ENCODE measurements at places on chromosomes 12 and 14.

DNA sequence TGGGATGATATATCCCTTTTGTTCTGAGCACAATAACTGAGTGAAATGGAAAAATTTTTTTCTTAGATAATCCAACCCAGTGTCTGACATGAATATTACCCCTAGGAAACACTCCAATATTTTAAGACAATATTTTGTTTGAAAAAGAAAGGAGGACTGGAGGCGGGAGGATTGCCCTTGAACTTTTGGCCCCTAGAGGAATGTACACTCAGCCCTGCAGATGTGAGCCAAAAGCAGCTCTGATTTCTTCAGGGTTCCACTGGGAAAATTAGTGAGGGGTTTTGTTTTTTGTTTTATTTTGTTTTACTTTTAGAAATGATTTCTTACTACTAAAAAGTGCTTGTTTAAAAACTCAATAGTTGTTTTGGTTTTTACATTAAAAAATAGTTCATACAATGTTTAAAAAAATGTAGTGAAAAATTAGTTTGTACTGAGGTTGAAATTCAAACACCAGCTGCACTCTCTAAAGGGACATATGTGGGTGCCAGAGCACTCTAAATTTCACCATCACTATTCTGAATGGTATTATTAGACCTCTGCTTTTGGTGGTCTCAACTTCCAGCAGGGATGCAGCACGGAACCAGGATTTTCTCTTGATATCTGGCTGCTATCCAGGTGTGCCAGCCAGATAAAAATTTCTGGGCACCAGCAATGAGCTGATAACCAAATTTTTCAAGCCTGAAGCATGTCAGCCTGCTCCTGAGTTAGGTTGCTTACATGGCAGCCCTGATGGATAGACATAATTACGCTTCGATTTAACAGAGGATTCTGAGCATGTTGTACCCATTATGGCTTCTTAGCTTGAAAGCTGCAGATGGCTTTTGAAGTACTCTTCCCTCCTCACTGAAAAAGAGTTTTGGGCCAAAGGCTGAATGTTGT lies 141.9 kb downstream of the ANO6 start:
- no peak for DNase-seq

DNA sequence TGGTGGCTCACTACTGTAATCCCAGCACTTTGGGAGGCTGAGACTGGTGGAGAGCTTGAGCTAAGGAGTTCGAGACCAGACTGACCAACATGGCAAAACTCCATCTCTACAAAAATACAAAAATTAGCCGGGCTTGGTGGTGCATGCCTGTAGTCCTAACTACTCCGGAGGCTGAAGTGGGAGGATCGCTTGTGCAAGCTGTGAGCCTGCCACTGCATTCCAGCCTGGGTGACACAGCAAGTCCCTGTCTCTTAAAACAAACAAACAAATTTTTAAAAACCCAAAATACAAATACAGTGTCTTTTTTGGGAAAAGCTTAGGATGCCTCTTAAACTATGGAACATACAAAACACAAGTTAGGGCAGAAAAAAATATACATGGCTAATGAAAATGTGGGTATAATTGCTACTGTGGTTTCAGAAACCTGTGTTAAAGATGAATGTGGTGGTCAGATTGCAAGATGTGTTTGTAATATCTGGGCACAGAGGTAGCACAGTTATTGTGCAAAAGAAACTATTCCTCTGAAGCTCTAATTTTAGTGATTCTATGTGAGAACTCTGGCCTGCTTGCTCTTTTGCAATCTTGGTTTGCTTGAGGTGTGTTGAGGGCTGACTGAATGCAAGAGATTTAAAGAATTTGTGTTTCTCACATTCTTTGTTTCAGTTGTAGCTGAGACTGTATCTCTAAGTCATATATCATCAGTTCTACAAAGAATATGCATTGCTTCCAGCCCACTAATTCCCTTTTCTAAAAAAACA lies 3.9 kb upstream of the HSPA2 start:
- DNase-seq = no peak

- no peak for DNase-seq
Measured at GRCh38 chr12:10736463-10736862, 13.3 kb upstream of the YBX3 start.

DNA sequence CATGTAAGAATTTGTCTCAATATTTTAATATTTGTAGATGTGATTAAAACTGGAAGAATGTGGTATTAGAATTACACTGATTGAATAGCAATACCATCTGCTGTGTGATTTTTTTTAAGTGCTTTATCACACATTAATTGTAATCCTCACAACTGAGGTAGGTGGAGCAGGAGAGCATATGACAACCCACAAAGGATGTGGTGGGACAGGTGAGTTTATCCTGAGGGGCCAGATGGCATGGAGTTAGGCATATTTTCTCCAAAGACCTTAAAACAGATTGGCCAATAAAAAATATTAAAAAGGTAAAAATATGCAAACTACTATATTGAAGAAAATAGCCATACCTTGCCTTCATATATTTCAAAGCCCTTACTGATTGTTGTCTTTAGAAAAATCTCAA lies 7.8 kb downstream of the LRRC10 start:
- no peak for DNase-seq

- peak; percentile 95 for DNase-seq
Measured at GRCh38 chr12:119988472-119989360, at the start of gene BICDL1. TSS of gene BICDL1 (plus strand) at chr12:119989236. CDS start at chr12:119989869, 633 bp downstream.

- no peak for DNase-seq
Measured at GRCh38 chr14:68580671-68581070, 212.2 kb downstream of the ZFP36L1 start.

DNA sequence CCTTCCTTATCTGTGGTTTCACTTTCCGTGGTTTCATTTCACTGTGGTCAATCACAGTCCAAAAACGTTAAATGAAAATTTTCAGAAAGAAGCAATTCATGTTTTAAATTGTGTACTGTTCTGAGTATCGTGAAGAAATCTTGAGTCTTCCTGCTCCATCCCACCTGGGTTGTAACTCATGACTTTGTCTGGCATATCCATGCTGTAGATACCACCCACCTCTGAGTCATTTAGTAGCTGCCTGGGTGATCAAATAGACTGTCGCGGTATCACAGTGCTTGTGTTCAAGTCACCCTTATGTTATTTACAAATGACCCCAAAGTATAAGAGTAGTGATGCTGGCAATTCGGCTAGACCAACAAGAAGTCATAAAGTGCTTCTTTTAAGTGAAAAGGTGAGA lies 521.2 kb downstream of the AACS start:
- DNase-seq = no peak

GRCh38 chr14:78335531-78335930 lies 165.4 kb downstream of the NRXN3 start:
- DNase-seq = no peak

GRCh38 chr12:98221243-98221808 lies 294.1 kb upstream of the TMPO start:
- no peak for DNase-seq

DNA sequence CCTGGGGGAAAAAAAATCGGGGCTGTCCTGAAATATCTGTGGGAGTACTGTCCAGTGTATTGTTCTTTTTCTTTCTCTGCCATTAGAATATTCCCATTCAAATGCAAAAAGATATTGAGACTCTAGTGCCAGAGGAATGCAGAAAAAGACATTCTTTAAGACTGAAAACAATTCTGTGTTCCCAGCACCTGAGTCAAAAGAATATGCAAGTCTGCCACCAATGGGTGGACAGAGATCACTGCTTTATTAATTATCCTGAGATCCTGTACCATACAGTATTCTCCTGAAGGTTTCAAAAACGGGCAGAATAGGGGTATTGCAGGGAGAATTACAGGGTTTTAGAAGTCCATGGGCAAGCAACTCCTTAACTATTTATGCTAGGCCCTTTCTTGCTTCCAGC lies 361.8 kb downstream of the C12orf50 start:
- DNase-seq = no peak

DNA sequence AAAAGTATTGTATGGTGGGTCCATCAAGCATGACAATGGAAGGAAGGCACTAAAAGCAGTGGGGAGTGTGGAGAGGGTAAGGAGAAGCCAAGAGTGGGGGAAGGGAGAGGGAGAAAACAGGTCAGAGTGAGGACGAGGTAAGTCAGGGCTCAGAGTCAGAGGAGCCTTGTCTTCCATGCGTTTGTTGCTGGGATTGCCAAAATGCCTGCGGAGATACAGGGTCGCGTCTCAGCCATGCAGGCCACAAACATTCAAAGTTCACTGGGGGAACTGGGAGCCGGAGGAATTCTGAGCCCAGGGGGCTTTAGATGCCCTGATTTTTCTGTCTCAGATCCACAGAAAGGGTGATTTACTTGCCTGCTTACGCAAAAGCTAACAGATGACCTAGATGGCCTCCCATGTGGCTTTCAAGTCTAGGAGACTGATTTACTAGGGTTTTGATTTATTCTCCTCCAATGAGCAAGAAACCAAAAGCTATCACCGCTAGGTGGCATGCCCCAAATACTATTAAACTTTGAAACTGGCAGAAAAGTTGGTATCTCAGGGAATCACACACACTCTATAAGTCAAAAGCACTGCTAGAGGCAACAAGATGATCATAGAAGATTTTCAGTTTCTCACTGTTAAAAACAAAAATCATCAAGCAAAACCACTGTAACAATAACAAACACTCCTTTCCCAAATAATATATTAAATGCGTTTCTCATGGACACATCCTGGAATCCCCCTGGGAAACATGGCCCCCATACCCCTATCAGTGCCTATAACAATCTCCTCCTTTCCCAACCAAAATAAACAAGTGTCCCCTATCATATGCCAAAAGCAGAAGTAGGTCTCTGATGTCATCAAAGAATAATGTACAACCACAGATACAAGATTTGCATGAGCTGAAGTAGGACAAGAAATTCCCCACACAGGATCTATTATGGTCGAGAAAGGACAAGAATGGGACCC lies 26.6 kb upstream of the MDM1 start:
- peak; percentile 31 for DNase-seq

DNA sequence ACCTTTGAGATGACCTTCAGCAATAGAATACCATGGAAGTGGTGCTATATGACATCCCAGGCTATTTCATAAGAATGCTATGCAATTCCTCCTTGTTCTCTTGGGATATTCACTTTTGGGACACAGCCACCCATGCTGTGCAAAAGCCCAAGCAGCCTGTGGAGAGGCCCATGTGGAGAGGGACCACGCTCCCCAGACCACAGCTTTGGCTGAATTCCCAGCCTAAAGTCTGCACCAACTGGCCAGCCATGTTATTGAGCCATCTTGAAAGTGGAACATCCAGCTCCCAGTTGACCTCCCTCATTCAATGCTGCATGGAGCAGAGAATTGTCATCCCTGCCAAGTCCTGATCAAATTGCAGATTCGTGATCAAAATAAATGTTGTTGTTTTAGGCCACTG lies 275.1 kb downstream of the SUDS3 start:
- no peak for DNase-seq

DNA sequence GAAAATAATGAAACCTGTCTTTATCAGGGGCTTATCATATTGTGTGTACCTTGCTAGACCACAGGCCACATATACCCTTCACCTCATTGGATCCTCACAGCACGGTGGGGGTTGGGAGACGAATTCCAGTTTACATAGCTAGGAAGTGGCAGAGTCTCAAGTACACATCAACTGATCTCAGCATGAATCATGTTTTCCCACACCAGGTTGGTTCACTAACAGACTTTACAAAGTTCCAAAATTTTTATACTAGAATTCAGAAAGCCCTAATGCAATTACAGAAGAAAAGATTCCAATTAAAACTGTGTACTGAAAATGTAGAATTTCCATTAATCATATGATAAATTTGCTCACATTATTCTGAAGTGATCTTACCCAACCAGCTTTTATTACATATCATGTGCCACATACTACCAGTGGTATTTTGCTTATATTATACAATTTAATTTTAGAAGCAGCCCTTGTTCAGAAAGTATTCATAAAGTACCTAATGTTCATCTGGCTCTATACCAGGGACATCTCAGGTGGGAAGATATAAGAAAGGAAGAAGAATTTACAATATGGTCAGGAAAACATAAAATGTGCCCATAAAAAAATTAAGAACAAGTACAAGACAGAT lies 196.2 kb downstream of the ITPR2 start:
- no peak for DNase-seq

GRCh38 chr14:81401420-81402122 lies 1.4 kb upstream of the STON2 start:
- no peak for DNase-seq

GRCh38 chr12:30082381-30082780 lies 298.6 kb upstream of the TMTC1 start:
- no peak for DNase-seq

GRCh38 chr12:57722716-57723629 lies 15.6 kb downstream of the AGAP2 start:
- no peak for DNase-seq

DNA sequence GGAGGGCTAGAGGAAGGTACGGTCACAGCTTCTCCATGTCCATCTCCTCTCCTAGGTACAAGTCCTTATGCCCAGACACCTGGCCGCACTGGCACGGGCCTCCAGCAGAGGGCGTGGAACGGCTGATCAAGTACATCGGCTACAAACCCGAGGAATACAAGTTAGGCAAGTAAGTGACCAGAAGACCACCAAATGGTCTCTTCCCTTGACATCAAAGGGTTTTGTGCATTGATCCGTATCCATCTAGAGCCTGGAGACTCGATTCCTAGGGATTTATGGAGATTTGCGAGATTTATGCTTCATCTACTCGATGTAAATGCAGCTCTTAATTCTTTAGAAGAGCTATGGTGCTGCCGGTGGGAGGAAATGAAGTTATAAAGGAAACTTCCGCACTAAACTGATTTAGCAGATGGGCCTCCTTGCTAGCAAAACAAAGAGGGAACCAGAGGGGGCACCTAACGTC lies 44.2 kb downstream of the KCTD10 start:
- DNase-seq = peak; percentile 62

GRCh38 chr14:31068235-31068634 lies 42.1 kb upstream of the STRN3 start:
- DNase-seq = no peak

DNA sequence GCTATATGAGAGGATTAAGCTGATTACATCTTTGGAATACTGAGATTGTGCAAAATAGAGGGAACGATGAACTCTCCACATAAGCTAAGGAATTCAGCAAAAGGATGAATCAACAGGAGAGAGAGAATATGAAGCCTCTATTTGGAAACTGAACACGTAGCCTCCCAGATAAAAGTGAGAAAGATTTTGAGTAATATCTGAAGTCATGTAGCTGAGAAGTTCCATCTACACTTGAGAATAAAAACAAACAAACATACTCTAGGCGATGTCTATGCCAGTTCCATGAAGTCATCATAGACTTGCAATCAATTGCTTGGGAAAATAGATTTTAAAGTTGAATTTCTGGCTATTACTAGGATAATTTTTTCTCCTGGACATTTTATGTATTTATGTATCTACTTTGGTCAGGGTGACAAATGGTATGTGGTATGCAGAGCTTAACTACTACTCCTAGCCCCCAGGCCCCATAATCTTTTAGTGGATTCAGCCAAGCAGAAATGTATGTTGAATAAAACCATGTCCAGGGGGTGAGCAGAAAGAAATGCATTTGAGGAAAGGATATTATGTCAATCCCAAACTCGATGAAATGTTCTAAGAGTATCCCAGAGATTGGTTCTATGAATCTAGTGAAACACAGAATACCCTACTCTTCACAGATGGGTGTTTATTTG lies 627.4 kb downstream of the DIO2 start:
- no peak for DNase-seq

Data from activated CD8-positive, alpha-beta memory T cell treated with anti-CD3 and anti-CD28 coated beads for 1 hour (primary cell).